ENCODE measurements at places on chromosomes 2 and 18.

GRCh38 chr2:105924932-105925331, 180.2 kb downstream of the NCK2 start:
- DNase-seq = no peak

DNA sequence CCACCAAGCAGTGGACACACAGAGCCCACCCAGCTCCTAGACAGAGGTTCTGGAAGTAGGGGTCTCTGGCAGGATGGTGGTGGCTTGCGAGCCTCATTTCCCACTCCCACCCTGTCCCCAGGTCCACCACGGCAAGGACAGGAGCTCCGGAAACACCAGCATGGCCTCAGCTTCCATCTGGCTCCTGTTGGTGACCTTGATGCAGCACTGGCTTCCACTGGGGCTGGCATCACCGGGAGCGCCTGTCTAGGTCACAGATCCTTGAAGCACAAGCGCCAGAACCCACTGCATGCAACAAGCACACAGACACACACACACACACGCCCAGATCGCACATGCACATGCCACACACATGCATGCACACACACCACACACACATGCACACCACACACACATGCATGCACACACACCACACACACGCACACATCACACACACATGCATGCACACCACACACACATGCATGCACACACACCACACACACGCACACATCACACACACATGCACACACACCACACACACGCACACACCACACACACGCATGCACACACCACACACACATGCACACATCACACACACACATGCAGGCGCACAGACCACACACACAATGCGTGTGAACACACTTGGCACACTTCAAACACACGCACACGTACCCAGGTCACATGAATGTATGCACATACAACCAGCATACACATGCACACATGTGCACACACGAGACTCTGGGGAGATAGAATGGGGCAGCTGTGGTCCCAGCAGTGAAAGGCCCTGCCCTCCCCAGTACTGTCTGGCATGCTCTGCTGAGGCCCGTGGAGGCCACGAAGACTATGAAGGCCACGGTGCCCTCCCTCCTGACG, 63.7 kb downstream of the TWIST2 start:
- DNase-seq = no peak

DNA sequence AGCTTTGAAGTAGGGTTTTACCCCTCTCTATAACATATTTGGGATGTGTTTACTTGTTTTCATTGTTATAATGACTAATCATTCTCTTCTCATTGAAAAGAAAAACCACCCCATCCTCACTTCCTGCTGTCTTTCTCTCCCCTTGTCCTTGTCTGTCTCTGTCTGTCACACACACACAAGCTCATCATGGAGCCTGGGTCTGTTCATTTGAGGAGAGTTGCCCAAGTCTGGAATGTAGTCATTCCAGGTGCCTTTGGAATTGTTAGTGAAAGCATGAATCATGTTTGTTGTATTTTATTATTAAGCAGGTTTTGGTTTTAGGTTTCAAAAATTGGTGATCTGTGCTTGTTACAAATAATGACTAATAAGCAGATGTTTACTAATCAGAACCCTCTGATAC, 133.5 kb upstream of the IL1R2 start:
- no peak for DNase-seq

DNA sequence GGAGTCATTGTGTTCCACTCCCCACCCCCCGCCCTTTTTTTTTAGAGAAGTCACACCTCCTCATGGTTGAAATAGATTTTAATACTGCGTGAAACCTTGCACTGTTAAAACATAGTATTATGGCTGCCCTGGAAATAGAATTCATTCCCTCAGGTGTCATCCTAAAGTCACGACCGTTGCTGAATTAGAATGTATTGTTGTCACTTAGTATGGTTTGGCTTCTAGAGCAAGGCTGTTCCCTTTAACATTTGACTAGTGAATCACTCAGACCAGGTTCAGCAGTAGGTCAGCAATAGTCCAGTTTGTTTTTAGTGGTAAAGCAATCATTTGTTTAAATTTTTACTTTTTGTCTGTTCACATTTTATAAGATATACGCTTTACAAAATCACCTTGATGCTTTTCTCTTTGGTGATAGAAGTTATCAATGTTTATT, 1.2 kb downstream of the BABAM2 start:
- no peak for DNase-seq

GRCh38 chr2:84498150-84498799, 18.0 kb upstream of the DNAH6 start:
- no peak for DNase-seq

- no peak for DNase-seq
These were observed 213.8 kb downstream of the SH3BP4 start for GRCh38 chr2:235165631-235166030.

DNA sequence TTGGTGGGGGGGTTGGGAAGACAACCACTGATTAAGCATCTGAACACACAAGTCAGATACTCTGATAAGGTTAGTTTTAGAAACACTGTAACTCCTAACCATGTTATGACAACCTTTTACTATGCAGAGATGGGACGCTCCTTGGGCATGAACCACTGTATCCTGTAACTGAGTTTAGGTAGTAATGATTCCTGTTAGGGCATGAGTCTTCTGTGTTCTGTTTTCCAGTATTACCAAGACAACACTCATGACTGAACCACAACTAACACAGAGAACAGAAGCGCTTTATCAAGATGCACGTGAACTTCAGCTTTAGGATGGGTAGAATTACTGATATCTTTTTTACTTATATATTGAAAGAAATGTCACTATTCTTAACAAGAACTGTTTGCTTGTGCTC, 14.1 kb upstream of the CREB1 start:
- no peak for DNase-seq
